ENCODE measurements at places on chromosomes 7 and 10.

GRCh38 chr7:71504697-71505441, 372.9 kb downstream of the GALNT17 start:
- no peak for DNase-seq

DNA sequence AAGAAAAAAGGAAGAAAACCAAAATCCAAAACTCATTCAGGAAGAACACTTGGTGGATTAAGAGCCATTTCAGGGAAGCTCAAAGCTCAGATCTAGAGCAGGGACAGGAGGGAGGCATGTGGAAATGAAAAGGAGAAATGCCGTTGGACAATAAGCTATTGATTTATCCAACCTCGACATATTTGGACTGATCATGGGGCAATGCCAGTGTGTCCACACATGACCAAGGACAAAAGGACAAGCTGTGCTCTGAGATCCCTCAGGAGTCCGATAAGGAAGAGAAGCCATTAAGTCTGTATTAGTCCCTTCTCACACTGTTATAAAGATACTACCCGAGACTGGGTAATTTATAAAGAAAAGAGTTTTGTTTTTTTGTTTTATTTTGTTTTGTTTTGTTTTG, 684.0 kb upstream of the CELF2 start:
- no peak for DNase-seq

DNA sequence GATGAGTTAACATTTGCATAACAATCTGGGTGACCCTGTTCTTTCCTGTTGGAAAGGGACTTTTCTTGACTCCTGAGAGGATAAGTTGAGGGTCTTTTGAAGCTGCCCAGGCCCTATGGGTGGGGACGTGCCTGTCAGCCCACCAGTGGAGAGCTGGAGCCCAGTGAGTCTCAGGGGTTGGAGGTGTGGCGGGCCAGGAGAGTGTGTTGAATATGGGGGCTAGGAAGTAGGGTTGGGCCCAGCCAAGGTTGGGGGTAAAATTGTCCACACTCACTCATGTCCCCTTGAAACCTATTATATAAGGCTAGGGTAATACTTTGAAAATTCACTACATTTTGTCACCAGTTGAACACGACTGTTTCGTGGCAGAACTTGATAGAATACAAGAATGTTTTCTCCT, 17.9 kb upstream of the KAT6B start:
- no peak for DNase-seq

GRCh38 chr7:95586951-95587301, 9.4 kb downstream of the PDK4 start:
- DNase-seq = no peak

DNA sequence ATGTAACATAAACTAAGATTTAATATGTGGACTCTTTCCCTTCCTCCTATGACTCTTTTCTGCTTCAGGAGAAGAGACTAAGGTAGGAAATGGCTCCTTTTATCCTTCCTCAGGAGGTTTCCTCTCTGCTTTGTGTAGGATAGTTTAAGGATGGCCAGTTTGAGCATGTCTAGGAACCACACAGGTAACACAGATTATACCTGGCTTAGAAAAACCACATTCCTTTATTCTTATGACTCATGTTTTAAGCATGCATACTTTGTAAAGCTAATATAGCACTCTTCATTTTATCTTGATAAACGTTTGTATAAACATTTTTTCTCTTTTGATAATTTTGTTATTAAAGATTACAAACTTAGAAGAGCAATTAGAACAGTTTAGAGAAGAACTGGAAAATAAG, 57.8 kb downstream of the CYP51A1 start:
- DNase-seq = no peak

DNA sequence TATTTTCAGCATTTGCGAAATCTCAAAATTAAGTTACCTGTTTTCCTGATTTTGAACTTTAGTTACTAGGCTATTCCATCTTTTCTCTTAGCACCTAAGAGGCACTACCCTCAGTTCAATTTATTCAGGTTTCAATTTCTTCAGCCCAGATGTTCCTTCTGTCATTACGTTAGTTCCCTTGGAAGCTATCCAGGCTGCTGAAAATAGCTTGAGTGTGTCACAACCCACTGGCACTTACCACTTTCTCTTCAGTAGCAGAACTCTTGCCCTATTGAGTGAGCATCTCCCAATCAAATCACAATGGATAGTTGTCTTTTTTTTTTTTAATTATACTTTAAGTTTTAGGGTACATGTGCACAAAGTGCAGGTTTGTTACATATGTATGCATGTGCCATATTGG, 332.7 kb upstream of the LRGUK start:
- no peak for DNase-seq

- DNase-seq = no peak
Observed at GRCh38 chr10:88693392-88694020, 12.5 kb upstream of the LIPK start.

GRCh38 chr7:6420680-6421079, 27.1 kb downstream of the DAGLB start:
- no peak for DNase-seq

DNA sequence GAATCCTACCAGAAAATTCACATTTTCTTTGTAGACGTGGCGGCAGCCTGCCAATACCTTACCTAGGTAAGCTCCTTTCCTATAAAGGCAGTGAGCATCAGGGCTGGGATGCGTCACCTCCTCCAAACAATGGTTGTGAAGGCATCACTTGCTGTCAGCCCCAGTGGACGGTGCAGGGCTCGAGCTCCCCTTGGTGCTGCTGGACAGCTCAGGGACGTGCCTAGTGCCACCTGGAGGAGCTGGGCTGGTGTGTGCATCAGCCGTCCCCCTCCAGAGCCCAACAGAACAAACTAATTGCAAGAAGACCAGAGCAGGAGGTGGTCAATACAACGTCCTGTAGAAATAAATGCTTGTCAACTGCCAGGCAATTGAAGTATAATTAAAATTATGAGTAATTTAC, 517.5 kb upstream of the FOXK1 start:
- DNase-seq = no peak

GRCh38 chr7:83799333-83799732, 150.4 kb upstream of the SEMA3E start:
- DNase-seq = no peak

- DNase-seq = no peak
Observed at GRCh38 chr7:32212321-32212720, 142.1 kb upstream of the PDE1C start.

DNA sequence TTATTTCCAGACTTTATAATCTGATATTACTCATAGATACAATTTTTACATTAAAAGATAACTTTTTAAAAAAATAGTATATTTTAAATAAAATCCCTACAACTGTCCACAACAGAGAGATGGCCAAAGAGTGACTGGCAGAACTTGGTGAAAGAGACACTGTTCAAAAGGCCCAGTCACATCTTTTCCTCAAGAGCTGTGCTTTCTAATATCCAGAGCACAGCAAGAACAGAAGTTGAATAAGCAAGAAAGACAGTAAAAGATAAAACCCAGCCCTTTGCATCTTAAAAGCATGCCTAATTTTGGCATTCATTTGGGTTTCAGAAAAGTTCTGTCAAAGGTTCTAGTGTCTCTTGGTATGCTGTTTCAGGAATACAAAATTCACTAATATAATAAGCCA, 6.9 kb downstream of the WASL start:
- DNase-seq = no peak

DNA sequence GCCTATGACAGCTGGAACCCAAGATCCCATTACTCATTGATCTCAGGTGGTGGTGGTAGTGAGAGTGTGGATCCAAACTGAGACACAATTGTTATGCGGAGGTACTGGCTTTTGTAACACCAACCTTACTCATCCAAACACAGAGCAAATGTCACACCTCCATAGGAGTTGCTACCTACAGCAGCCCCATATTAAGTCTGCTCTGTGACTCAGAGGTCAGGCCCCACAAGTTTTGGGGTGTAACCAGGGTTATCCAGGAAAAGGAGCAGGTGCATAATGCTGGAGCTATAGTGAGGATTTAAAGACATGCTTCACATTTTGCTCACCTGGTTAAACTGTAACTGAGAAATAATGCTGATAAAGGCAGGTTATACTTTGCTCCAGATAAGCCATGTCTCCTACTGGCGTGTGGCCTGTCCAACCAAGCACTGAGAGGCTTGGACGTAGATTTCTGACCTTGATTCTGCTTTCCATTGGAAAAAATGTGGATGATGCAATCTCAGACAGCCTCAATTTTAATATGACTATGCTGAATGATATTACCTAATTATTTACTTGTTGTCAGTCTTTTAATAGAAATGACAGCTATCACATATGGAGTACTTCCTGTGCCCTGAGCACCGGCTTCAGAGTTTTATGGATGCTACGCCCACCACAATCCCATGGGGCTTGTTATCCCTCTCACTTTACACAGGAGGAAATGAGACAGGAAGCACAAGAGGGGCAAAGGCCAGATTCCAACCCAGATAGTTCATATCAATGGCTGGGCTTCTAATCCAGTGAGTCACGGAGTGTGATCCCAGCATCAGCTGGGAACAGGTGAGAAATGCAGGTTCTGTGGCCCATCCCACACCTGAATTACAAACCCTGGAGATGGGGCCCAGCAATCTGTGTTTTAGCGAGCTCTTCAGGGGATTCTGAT, 181.3 kb downstream of the CHN2 start:
- no peak for DNase-seq

DNA sequence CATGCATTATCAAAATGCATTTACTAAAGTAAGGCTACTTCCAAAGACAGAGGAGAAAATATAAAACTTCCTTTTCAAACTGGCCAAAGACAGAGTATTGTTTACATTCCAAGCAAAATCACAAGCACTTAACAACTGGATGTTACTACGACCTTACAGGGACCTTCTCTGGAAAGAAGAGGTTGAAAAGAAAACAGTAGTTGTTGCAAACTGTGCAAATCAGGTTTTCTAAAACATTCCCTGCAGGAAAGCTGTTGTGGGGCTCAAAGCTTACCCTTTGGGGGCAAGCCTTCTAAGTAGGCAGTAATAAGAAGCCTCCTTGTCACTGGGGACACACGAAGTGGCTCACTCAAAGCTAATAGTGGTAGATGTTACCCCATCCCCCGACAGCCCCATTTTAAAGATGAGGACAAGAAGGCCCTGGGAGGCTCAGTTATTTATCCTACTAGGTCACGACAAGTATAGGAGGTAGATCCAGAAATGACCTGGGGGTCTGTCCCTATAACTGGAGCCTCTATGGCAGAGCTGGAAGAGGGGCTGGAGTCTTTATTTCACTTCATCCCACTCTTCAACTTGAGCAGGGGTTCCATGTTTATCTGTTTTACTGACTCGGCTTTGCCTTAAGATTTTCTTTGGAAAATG, 46.6 kb downstream of the ATXN7L1 start:
- DNase-seq = no peak

DNA sequence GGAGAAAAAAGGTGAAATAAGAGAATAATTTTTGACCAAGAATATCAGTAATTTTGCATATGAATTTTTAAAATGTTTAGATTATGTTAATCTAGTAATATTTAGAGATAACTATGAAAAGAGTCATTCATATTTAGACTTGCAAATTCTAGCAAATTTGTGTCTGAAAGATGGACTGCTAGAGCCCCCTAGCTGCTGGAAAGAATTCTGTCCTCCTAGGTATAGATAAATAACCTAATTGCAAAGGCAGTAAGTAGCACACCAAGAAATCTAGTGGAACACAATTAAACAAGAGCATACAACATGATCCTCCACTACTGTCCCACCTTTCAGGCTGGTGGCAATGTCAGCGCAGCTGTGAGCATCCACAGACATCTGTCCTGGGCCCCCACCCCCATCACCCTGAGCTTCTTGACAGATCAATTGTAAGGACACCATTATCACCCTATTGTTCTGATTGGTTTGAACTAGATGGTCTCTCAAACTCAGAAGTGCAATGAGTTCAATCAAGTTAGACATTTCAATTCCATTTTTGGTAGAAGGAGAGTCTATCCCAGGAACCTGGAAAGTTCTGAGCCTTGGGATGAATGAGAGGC, 15.0 kb upstream of the GFRA1 start:
- peak; percentile 37 for DNase-seq

DNA sequence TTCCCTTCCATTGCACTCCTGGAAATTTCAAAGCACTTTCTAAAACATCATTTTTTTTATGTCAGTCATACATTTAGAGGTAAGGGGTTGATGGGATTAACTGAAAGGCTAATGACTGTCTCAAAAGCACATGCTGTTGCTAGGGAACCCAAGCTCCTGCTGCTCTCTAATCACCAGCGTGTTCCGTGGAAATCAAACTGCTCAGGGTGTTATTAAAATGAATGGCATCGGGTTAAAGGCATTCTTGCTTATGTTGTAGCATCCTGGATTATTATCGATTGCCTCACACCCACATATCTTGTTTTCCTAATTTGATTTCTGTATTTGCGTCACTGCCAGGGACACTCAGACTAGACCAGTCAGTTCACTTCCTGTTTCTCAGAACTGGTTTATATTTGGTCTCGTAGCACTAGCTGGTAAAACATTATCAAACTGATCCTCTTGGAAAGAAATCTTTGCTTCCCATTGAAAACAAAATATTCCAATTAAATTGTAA, 216.5 kb upstream of the MKLN1 start:
- no peak for DNase-seq

- no peak for DNase-seq
Observed at GRCh38 chr7:129764247-129765084, 152.9 kb downstream of the NRF1 start.

DNA sequence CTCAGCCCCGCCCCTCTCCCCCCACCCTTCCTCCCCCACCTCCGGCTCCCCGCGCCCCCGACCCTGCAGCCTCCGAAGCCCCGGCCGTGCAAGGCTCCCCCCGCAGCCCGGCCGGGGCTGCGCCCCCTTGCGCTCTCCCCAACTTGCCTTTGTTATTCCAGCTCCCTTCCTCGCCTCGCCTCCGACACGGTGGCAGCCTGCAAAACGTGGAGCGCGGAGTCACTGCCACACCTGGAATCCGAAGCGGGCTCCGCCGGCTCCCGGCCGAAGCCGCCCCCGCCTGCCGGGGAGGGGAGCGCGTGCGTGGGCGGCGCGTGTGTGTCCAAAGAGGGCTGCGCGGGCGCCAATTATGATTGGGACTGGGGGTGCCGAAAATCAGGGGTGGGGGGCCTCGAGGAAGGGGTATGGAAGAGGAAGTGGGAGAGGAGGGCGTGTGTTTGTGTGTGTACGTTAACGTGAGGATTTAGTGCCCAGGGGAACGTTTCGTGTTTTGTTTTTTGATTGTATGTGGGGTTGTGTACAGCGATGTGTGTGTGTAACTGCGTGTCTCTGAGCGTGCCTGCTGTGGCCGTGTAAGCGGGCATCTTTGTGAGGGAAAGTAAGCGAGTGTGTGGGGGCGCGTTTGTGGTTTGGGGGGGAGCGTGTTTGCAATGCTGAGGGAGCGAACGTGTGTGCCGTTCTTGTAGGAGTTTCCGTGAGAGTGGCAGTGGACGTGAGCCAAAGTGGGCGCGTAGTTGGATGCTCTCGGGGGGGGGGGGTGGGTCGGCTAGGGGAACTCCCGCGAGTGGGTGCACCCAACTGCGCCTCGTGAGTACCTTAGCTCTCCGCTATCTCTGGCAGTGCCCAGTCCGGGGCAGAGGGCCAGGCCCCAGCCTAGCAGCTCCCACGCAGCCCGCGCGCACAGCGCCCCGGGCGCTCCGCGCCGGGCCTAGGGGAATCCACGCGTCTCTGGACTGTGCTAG, 1.2 kb upstream of the ZMIZ1 start:
- DNase-seq = peak; percentile 79

GRCh38 chr10:114615600-114616007, 42.5 kb downstream of the ABLIM1 start:
- no peak for DNase-seq

GRCh38 chr10:124125305-124126116, 32.1 kb upstream of the CHST15 start:
- DNase-seq = peak; percentile 35

- DNase-seq = peak; percentile 42
Observed at GRCh38 chr7:98168181-98168903, 42.9 kb upstream of the BHLHA15 start.

- no peak for DNase-seq
Observed at GRCh38 chr10:96238646-96239623, 32.4 kb downstream of the BLNK start.
